ENCODE measurements at places on chromosomes 16 and 17. TPM values are rescaled to one million over a fixed set of nuclear protein-coding genes. Genes with fewer than 3 reads are reported as not detected.

DNA sequence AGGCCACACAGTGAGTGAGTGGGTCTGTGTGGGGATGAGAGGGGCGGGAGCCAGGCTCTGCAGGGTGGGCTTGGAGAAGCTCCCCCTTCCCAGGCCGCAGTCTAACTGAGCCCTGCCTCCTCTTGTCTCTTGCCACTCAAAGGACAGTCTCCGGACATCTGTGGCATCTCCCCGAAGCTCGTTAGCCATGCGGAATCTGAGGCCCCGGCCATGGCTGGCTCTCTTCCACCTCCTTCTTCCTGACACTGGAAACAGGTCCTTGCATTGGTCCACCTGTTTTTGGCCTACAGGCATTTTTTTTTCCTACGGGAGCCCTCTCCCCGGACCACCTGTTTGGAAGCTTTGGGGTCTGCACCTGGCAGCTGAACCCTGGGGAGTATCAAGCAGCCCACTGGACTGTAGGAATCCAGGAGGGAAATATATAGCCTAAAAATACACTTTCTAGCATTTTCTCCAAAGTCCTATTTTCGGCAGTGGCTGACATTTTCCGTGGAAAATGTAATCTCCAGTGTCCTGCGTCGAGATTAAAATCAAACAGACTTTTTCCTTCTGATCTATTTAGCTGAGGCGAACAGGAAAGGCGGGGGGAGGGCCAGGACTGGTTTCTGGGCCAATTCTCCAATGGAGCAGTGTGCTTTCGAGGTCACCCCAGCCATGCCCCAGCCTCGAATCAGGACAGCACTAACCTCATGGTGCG lies 9.1 kb downstream of the ATP2A3 start:
- no peaks in the 10 kb centered on the region for H3K36me3 ChIP-seq
- H3K27ac ChIP-seq = no peak overlapping the region
- no peak overlapping the region for H3K4me3 ChIP-seq

- H3K27me3 ChIP-seq = no peaks in the 10 kb centered on the region
- H3K4me3 ChIP-seq = peak overlapping the region; percentile 64
- no peak for DNase-seq
These were observed 80.8 kb upstream of the TRAP1 start for GRCh38 chr16:3797904-3798811.

DNA sequence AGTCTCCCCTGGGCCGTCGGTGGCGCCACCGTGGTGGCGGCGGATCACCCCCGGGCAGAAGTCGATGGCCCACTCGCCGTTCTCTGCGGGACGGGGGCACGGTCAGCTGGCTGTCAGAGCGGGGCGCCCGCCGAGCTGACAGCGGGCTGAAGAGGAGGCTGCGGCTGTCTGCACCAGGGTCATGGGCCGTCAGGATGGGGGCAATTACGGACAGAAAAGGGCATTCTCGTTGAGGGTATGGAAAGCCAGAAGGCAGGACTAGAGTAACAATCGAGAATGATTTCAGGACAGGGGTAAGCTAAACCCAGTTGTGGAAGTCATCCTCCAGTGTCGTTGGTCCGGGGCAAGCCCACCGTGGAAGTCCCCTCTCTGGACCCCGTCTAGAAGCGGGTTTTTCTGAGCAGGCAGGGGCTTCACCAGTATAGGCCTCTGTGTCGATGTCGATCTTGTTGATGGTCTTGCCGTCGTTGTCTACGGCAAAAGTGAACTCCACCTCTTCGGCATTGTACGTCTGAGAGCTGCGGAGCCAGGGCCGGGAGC lies 1.7 kb downstream of the CHRNE start:
- no peaks in the 10 kb centered on the region for H3K27me3 ChIP-seq
- peaks cover 43% of the 10 kb centered on the region for H3K4me1 ChIP-seq
- H3K4me3 ChIP-seq = peak overlapping the region; percentile 89
- peak overlapping the region; percentile 93 for H3K27ac ChIP-seq

DNA sequence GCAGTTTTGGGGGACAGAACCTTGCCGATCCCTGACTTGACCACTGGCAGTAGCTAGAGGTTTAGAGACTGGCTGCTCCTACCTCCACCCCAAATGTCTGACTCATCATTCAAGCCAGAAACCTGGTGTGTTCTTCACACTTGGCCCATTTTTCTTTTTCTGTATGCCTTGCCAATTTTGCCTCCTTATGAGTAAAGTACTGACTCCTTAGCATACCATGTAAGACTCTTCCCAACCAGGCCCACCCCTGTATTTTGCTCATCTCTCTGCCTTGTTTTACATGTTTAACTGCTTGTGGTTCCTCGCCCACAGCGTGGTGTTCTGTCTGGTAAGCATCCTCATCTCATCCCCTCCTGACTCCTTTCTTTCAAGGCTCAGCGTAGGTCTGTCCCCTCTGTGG lies 37.9 kb downstream of the NUP88 start:
- no peak for DNase-seq
- H3K4me3 ChIP-seq = no peak overlapping the region
- H3K4me1 ChIP-seq = no peaks in the 10 kb centered on the region
- no peaks in the 10 kb centered on the region for H3K27me3 ChIP-seq
- H3K27ac ChIP-seq = peak overlapping the region; percentile 86

DNA sequence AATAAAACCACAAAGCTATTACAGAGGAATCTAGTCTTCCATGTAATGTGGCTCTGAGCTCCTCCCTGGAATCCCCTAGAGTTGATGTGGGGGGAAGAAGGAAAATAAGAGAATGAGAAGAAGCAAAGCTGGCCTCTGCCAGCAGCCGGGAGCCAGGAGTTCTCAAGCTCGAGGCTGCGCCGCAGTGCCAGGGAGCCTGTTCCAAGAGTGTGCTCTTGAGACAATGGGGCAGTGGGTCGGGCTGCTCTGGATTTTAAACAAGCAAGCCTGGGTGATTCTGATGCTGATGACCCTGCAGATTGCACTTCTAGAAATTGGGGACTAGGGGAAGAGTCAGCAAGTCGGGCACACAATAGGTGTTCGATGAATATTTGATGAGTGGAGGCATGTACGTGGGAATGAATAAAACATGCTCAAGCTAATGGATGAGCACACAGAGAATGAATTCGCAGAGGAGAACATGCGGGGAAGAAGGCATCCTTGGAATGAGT lies 119.9 kb downstream of the CMIP start:
- peaks cover 33% of the 10 kb centered on the region for H3K4me1 ChIP-seq
- DNase-seq = no peak
- H3K27ac ChIP-seq = no peak overlapping the region
- no peaks in the 10 kb centered on the region for H3K27me3 ChIP-seq
- H3K36me3 ChIP-seq = peaks cover 5% of the 10 kb centered on the region

GRCh38 chr17:143785-144281 lies 6.5 kb downstream of the SCGB1C2 start:
- no peak overlapping the region for H3K4me3 ChIP-seq
- peaks cover 5% of the 10 kb centered on the region for H3K27me3 ChIP-seq
- DNase-seq = peak; percentile 85
- H3K4me1 ChIP-seq = no peaks in the 10 kb centered on the region

DNA sequence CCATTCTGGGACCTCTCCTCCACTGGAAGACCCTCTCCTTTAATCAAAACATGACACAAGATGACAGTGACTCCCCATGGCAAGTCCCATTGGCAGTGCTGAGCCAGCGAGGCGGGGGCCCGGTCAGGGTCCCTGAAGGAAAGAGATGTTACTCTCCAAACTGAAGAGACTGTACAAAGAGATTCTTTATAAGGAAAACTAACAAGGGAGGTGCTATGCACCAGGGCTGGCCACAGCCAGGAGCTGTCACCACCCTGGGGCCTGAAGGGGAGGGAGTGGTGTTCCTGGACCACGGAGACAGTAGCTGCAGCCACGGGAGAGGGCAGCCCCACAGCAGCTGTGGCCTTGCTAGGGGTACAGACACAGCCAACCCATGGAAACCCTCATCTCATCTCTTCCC lies 123.1 kb downstream of the XYLT1 start:
- no peak for DNase-seq
- H3K4me3 ChIP-seq = peak overlapping the region; percentile 21
- no peaks in the 10 kb centered on the region for H3K27me3 ChIP-seq
- H3K27ac ChIP-seq = peak overlapping the region; percentile 92
- peaks cover 31% of the 10 kb centered on the region for H3K4me1 ChIP-seq
- H3K36me3 ChIP-seq = no peaks in the 10 kb centered on the region

DNA sequence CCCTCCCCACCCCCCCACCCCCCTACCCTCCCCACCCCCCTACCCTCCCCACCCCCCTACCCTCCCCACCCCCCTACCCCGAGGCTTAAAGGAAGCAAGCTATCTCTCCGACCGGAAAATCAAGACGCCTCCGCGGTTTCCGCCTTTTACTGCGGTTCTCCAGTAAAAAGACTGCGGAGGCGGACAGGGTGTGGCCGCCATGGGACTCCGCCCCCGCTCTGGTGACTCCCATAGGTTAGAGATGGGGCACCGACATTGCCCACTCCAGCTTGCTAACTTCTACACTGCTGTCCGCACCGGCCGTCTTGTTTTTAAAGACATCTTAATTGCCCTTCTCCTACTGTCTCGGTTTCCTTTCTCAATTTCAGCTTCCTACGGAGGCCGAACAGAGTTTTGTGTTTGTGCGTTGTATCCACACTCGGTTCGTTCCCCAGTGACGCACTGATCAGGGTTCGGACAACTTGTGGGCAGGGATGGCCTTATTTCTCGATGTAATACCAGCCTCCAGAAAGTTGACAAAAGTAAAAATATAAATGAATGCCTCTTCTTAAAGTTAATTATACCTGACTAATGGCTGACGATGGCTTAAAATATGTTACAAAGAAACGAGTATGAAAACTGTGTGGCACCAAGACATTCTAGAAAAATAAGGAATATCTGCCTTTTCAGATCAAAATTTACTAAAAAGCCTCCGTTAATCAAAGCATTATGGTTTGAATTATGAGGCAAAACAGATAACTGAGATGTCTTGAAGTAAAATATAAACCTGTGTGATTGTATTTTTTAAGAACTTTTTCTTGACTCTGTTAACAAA lies 1.1 kb upstream of the ZNF200 start:
- no peaks in the 10 kb centered on the region for H3K27me3 ChIP-seq
- peaks cover 32% of the 10 kb centered on the region for H3K4me1 ChIP-seq
- peaks cover 11% of the 10 kb centered on the region for H3K36me3 ChIP-seq
- H3K4me3 ChIP-seq = peak overlapping the region; percentile 77
- DNase-seq = peak; percentile 70

- no peak overlapping the region for H3K4me3 ChIP-seq
- no peaks in the 10 kb centered on the region for H3K4me1 ChIP-seq
- DNase-seq = no peak
- no peaks in the 10 kb centered on the region for H3K36me3 ChIP-seq
These were observed 420.4 kb downstream of the GRIN2A start for GRCh38 chr16:9761870-9762269.

FOXN1 gene
- not detected for total RNA-seq

VASN gene
- total RNA-seq = 0.30 TPM
